Activated CD4-positive, alpha-beta T cell treated with anti-CD3 and anti-CD28 coated beads for 36 hours (primary cell): ENCODE measurements at places on chromosomes 3 and 15. TPM values are rescaled to one million over a fixed set of nuclear protein-coding genes. Genes with fewer than 3 reads are reported as not detected.

GRCh38 chr3:195048059-195048905 is 222.7 kb downstream of the XXYLT1 start:
- no peak for DNase-seq

- no peak for DNase-seq
Observed at GRCh38 chr3:187759601-187760000, 14.3 kb upstream of the BCL6 start.

GRCh38 chr15:91622235-91622634 is 231.3 kb upstream of the SLCO3A1 start:
- no peak for DNase-seq

GRCh38 chr3:193812791-193813500 is 219.9 kb downstream of the OPA1 start:
- DNase-seq: no peak

GRCh38 chr3:108006077-108006771 is 84.6 kb downstream of the CD47 start:
- DNase-seq: no peak

DNA sequence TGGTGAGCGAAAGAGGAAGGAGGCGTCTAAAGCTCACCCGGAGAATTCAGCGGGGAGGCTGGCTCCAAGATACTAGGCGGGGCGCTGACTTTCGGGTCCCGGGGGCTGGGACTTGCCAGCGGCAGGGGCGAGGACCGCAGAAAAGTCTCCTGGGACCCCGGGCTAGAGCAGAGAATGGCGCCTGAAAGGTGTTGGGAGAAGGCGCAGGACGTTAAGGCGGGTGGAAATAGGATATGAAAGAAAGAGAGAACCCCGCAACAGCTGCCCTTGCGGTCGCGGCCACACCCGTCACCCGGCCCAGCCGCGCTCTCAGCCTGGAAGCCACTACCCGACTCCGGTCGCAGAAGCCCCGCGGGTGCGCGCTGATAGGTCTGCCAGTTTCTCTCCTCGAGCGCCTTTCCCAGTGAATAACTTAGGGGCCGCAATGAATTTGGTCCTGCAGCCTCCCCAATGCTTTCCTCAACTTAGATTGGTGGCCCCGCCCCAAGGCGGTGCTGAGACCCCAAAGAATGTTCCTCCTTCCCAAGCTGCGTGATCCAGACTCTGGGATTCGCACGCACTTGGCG is 604 bp downstream of the LTK start:
- DNase-seq: peak; percentile 52

POLQ gene
- 22.8 TPM for total RNA-seq

CCR5 gene
- total RNA-seq: 0.14 TPM

ZBED2 gene
- total RNA-seq: 313 TPM
